ENCODE measurements at places on chromosomes 12 and 14.

- peak; percentile 80 for DNase-seq
These were observed 5.0 kb downstream of the RASAL1 start for GRCh38 chr12:113130457-113131135.

DNA sequence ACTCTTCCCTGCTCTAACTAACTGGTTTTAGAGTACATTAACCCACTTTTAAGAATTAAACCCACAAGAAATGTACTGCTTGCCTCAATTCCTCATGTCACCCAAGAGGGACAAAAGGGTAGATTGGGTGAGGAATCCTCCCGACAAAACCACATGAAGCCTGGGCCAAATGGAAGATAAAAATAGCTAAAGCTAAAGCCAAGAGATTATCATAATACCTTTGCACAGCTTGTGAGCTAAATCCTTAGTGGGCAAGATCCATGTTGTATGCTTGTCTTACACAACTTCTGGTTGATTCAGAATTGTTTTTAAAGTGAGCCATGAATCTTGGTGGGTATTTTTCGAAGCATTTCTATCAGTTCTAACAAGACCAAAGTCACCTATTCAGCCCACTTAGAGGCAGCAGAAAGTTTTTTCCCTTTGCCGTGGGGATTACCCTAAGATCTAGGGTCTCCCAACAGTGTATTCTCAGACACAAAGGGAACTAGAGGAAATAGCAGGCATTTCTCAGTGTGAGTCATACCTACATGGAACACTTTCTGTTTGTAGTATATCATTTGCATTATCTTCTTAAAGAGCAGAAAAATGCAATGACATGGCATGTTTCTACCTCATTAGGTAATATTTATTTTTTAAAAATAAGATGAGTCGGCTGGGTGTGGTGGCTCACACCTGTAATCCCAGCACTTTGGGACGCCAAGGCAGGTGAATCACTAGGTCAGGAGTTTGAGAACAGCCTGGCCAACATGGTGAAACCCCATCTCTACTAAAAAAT is 616.6 kb downstream of the KCNH5 start:
- no peak for DNase-seq

DNA sequence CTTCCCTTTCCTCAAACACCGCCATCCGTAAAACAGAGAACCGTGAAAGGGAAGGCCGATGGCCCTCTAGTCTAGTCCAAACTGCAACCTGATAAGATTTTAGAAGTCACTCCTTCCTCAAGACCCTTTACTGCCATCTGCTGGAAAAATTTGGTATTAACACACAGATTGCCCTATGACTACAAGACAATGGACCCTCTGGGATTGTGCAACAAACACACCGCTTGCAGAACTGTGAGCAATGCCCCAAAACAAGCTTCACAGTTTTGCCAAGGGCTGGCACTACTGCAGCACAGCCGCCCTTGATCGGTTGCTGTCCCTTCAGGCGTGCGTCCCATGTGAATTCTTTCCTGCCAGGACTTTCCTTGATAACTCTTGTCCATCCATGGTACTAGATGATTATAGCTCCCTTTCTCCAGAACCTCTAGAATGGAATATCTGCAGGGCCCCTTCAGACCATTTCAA is 23.1 kb downstream of the LLPH start:
- DNase-seq = peak; percentile 3

DNA sequence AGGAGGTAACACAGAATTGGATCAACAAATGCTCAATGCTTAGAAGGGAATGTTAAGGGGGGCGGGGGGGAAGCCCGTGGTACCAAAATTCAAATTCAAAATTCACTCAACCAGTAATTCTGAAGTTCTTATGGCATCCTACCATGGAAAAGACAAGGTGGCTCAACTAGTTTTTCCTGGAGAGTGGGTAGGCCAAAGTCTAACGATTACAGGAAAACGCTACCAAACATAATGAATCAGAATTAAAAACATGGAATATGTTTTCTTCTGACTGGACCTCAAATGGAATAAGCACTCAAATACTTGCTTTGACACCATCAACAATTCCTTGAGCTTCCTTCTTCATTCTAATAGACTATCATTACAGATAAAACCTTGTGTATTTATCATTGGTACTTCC is 2.3 kb downstream of the NACA start:
- no peak for DNase-seq

- DNase-seq = no peak
These were observed 178.3 kb downstream of the EMP1 start for GRCh38 chr12:13374793-13375192.

GRCh38 chr14:57293866-57294837 is 25.4 kb downstream of the AP5M1 start:
- no peak for DNase-seq

GRCh38 chr14:84025106-84026012 is 1504.6 kb upstream of the FLRT2 start:
- no peak for DNase-seq

- no peak for DNase-seq
These were observed 34.6 kb downstream of the MTHFD1 start for GRCh38 chr14:64422756-64423155.

DNA sequence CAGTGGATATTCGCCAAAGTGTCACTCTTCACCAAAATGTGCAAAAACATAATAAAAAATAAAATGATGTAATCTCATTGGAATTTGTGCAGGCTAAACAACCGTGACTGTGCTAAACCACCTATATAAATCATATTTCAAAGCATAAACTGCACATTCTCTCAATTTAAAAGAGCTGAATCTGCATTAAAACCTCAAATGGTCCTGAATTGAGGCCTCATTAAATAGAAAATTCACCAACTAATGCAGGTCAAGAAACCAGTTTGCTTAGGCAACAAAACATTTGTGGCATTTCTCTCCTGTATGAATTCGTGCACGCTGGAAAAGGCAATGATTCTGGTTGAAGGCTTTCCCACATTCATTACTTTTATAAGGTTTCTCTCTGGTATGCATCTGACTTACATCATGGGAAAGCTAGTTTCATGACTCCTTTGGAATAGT is 80.1 kb upstream of the IFNG-AS1 start:
- DNase-seq = no peak

GRCh38 chr12:111063295-111064026 is 143.1 kb upstream of the MYL2 start:
- DNase-seq = no peak

DNA sequence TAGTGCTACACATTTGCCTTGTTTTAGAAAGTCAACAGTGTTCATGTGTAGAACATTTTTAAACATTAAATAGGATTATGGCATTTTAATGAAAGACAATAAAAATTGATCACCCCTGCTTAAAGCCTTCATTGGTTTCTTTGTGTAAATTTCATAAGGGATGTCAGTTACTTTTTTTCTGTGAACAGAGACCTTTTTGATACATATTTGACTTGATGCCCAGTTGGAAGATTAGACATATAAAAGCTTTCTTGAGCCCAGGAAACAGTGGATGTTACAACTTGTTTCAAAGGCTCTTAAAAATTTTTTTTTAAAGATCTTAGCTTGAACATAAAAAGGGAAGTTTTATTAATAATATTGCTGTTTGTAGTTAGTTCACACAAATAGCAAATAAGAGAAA is 168.7 kb upstream of the PDZRN4 start:
- DNase-seq = no peak

GRCh38 chr12:94139816-94140215 is 8.6 kb upstream of the PLXNC1 start:
- no peak for DNase-seq

DNA sequence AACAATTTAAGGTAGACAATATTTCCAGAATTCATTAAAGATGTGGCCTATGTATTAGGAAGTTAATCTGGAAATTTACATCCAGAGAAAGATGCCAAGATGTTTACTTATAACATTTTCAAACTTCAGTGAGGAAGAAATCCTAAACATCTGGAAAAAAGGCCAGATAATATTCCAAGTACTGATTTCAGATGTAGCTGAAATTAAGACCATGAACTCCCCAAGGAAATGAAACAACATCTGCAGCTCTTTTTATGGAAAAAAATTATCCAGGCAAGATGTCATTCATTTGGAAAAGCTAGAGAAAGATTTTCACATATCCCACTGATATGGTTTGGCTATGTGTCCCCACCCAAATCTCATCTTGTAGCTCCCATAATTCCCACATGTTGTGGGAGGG is 35.0 kb downstream of the GNG2 start:
- no peak for DNase-seq

DNA sequence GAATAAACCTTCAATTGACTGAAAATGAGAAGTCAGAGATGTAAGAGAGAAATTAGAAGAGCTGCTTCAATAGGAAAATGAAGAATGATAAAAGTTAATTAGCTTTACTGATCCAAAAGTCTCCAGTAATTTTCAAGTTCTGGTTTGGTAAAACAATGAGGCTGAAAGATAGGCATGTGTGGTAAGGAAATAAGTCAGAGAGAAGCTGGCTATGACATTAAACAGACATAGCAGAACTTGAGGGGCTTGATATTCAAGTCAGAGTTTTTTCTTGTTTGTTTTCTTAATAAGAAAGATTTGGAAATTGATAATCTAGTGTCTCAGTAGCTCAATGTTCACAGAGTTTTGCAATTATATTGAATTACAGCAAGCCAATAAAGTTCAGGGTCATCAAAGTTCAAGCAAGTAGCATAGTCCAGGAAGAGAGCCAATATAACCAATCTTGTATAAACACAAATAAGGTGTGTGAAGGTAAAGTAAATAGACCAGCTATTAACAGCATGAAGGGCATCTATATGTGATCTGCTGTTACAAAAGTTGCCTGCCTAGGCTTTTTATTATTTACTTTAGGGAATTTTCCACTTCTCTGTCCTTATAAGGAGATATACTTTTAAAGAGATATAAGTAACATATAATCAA is 1111.5 kb downstream of the TRHDE start:
- no peak for DNase-seq

DNA sequence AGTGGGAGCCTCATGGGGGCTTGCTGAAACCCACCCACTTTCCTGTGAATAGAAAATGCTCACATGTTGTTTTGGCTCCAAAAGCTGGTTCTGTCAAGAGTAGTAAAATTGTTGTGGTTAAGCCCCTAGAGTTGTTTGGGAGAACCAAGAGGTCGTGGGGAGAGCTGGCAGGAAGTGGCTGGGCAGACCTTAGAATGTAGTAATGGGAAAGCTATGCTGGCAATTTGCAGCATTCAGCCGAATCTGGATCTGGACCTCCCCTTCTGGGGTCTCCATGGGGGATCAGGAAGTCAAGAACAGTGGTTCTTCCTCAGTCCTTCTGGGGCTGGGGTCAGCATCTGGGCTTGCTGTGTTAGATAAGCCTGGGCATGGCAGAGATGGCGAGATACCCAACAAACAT is 150.6 kb upstream of the TBX3 start:
- DNase-seq = no peak

DNA sequence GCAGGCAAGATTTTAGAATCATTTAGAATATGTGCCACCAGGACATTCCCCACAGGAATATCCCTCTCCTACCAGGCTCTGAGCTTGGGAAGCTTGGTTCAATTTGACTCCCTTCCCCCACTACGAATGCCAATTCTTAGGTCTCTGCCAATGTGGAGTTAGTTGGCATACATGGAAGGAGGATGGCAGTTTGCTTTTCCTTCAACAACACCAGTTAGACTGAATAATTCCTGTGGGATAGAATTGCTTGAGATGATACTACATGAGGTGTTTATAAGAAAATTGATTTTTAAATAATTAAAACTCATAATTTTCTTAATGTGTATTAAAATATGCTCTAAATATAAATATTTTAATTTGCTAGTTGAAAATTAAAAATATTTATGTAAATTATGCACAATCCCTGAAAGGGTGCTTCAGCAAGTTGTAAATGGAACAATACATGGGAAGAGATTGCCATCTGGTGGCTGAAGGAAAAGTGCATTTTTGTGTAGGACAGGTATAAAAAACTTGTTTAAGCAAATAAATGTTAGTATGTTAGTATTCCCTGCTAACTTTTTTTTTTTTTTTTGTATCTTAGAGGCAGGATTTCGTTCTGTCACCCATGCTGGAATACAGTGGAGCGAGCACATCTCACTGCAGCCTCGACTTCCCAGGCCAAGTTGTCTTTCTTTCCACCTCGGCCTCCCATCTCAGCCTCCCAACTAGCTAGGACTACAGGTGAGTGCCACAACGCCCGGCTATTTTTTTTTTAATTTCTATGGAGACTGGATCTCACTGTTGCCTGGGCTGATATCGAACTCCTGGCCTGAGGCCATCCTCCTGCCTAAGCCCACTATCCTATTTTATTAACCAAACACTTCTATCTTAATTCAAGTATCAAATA is 25.8 kb upstream of the STRAP start:
- DNase-seq = peak; percentile 0

DNA sequence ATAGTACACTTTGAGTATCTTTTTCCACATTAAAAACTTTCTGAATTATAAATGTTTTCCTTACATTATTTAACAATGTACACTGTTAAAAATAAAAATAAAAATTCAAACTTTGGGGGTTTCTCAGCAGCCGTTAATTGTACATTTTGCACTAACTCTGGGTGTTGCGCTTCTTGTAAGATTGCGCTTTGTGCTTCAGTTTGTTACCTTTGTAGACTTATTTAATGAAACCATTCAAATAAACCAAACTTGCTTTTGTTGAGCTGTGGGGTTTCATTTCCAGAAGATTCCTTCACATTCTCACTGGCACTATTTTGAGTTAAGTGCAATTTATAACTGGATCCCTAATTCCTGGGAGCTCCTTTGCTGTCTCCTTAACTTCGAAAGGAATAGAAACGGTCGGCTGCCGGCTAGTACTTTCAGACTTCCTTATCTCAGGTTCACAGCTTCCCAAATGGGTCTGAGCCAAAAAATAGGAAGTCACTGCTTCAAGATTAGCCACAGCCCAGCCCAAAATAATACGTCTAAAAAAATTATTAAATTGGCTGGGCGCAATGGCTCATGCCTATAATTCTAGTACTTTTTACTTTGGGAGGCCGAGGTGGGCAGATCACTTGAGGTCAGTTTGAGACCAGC is 38.2 kb downstream of the RAD52 start:
- DNase-seq = no peak

DNA sequence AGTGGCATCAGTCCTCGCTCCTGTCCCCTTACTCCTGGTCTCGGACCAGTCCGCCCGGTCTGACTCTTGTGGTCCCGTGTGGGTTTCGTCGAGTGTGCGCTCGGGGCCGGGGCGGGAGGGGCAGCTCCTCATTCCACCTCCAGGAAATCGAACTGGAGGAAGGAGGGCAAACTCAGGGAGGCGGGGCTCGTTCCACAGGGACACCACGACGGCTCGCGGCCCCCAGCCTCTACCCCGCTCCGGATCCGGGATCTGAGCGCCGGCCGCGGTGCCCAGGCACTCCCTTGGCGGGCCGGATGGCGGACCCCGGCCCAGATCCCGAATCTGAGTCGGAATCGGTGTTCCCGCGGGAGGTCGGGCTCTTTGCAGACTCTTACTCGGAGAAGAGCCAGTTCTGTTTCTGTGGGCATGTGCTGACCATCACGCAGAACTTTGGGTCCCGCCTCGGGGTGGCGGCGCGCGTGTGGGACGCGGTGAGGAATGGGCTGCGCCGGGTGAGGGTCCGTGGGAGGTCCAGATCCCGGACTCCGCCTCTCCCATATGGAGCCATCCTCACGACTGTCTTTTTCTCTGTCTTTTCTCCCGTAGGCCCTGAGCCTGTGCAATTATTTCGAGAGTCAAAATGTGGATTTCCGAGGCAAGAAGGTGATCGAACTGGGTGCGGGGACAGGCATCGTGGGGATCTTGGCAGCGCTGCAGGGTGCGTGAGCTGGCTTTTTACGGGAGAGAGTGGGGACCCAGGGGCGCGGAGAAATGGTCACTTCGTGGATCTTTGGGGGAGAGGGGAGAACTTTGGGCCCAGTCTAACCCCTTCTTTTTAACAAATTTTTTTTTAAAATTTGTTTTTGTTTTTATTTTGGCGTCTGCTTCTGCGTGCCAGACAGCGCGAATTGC is at the start of gene EEF1AKMT3:
Gene EEF1AKMT3 (plus strand): TSS at position 186 of the 894 bp plus-strand sequence. CDS start 111 bp downstream, at position 297.
- no peak for DNase-seq
